Hepatocyte (in vitro differentiated cells): ENCODE measurements at places on chromosomes 7 and 10. TPM values are rescaled to one million over a fixed set of nuclear protein-coding genes. Genes with fewer than 3 reads are reported as not detected.

- H3K4me3 ChIP-seq = no peak overlapping the region
- no peaks in the 10 kb centered on the region for H3K27me3 ChIP-seq
- no peaks in the 10 kb centered on the region for H3K4me1 ChIP-seq
These were observed 24.3 kb downstream of the FBXW4 start for GRCh38 chr10:101670635-101671034.

- no peaks in the 10 kb centered on the region for H3K27me3 ChIP-seq
- H3K27ac ChIP-seq = peak overlapping the region; percentile 69
- no peak overlapping the region for H3K4me3 ChIP-seq
- H3K36me3 ChIP-seq = no peaks in the 10 kb centered on the region
- no peak for DNase-seq
- peaks cover 10% of the 10 kb centered on the region for H3K4me1 ChIP-seq
These were observed 116.6 kb downstream of the ADCY1 start for GRCh38 chr7:45690762-45691150.

NUPR2 gene
- total RNA-seq = not detected in 2 replicates

DNA sequence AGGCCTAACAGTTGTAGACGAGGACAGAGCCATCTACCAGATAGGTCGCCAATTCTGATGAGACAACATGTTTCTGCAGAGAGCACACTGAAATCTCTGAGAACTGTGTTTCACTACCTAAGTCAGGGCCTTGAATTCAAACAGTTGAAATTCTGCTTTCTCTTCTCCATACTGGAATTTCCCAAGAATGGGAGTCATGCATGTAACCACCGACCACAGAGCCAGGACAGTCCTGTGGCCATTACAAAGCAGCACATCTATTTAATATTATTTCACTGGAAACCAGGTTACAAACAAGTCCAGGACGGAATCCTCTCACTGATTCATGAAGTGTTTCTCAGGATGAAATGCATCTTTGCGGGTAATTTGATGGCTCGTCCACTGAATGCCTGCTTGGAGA is 62.0 kb upstream of the ST8SIA6 start:
- DNase-seq = no peak
- H3K4me1 ChIP-seq = no peaks in the 10 kb centered on the region
- no peaks in the 10 kb centered on the region for H3K36me3 ChIP-seq
- H3K27me3 ChIP-seq = no peaks in the 10 kb centered on the region

GRCh38 chr10:102396317-102396650 is 779 bp downstream of the NFKB2 start:
- H3K36me3 ChIP-seq = no peaks in the 10 kb centered on the region
- no peaks in the 10 kb centered on the region for H3K27me3 ChIP-seq
- H3K4me3 ChIP-seq = peak overlapping the region; percentile 91
- peak overlapping the region; percentile 97 for H3K27ac ChIP-seq
